ENCODE measurements at places on chromosomes 11 and 22.

DNA sequence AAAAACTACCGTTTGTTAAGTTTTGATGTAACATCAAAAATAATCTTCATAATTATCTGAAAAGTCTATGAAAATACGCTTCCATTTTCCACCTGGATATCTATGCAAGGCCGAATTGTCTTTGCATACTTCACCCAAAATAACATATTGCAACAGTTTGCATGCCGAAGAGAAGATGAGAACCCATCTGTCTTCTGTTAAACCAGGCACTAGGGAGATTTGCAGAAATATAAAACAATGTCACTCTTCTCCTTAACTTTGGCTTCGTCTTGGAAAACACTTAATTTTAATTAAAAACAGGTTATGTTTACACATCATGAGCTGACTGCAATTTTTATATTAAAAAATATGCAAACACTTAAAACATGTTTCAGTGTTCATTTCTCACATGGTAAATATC lies 1325.8 kb downstream of the TBC1D22A start:
- no peak for DNase-seq
- H3K4me1 ChIP-seq: no peaks in the 10 kb centered on the region
- H3K27me3 ChIP-seq: peaks cover 13% of the 10 kb centered on the region
- no peak overlapping the region for H3K27ac ChIP-seq

- no peak overlapping the region for H3K4me3 ChIP-seq
- no peaks in the 10 kb centered on the region for H3K36me3 ChIP-seq
- H3K27ac ChIP-seq: no peak overlapping the region
- no peaks in the 10 kb centered on the region for H3K27me3 ChIP-seq
- H3K4me1 ChIP-seq: no peaks in the 10 kb centered on the region
Observed at GRCh38 chr22:29218758-29219408, 13.2 kb downstream of the EMID1 start.

DNA sequence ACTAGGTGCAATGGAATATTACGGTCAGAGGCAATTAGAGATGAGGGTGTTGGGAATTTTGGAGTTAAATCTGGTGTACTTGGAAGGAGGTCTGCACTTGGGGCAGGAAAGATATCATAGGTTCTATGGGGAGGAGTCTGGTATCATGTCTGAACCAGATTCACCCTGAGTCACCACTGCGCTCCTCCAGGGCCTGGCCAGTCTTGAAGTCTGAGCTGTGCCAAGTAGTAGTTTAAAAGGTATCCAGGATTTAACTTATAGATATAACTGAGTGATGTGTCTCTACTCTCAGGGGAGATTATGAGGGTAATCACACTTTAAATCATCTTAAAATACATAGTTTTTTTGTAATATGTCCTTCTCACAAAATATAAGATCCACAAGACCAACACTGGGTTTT lies 6.6 kb downstream of the CNGA4 start:
- H3K4me3 ChIP-seq: no peak overlapping the region
- DNase-seq: no peak
- peaks cover 2% of the 10 kb centered on the region for H3K27me3 ChIP-seq

- H3K27me3 ChIP-seq: peaks cover 28% of the 10 kb centered on the region
- H3K27ac ChIP-seq: no peak overlapping the region
- no peaks in the 10 kb centered on the region for H3K4me1 ChIP-seq
- DNase-seq: no peak
Observed at GRCh38 chr11:27216270-27217149, 146.5 kb downstream of the CCDC34 start.

DNA sequence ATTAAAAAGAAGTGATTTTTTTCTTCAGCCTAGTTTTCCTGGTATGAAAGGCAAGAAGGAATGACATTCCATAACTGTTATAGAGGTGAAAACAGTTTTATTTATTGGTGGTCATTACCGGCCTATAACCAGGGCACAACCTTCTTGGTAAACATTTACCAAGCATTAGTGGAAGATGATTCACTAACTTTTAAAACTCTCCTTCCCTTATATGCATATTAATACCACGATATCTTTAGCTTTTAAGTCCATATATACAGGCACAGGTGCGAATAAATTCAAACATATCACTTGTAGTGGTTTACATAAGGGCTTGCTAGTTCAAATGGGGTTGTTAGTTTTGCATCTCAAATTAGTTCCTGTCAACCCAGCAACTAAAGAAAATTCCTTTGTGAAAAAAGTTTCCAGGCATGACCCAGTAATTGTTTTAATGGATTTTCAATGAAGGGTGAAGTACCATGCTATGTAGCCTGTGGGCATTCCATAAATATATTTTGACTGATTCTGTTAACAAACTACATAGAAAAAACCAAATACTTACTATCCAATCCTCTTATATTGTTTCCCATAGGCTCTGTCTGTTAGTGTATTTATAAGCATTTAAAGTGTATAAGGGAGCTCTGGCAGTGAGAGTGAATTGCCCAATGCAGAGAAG lies 30.6 kb upstream of the ROBO3 start:
- no peaks in the 10 kb centered on the region for H3K36me3 ChIP-seq
- H3K27ac ChIP-seq: no peak overlapping the region
- no peak overlapping the region for H3K4me3 ChIP-seq
- no peak for DNase-seq
- H3K4me1 ChIP-seq: peaks cover 14% of the 10 kb centered on the region

DNA sequence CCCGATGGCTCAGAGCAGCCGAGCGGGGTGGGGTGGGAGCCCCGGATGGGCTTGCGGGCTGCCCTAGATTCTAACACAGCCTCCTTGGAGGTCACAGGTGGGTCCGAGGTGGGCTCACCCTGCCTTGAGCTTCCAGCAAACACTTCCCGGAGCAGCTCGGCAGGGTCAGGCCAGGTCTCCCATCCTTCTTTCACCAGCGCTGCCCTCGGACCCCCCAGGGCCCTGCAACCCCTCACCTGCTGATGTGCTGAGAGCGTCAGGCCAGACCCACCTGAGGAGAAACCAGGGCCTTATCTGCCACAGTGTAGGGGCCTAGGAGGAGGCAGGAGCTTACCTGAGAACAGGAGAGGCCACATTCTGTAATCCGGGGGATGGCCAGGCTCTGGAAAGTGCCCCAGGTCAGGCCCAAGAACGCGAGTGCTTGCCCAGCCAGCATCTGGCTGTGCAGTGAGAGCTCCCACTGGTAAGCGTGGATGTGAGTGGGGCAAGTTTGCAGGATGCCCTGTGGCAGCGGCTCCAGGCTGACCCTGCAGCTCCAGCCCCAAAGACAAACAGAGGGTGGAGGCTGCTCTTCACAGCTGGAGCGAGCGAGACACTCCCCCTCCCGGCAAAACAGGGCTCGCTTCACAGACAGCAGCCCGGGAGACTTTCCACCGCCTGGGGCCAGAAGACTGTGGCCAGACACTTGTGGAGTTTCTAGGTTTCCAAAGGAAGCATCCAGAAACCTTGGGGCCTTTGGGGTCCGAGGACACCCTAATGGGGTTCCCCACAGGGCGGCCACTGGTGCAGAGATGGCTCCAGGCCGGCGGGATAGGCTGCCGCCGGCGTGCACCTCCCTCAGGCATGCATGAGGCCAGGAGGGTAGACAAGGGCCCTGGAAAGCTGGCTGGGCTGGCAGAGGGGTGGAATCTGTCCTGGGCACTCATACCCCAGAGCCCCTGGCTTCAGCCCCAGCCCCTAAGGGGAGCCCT lies at the start of gene IL17REL:
IL17REL (minus strand) TSS at position 555 of the 971 bp plus-strand sequence; CDS start at position 436, 119 bp downstream.
- peaks cover 29% of the 10 kb centered on the region for H3K4me1 ChIP-seq
- peak within 1 kb of the TSS; percentile 59 for H3K27ac ChIP-seq
- peaks cover 10% of the 10 kb centered on the region for H3K27me3 ChIP-seq
- peaks cover 1% of the 10 kb centered on the region for H3K36me3 ChIP-seq
- H3K4me3 ChIP-seq: peak within 1 kb of the TSS; percentile 60

GRCh38 chr22:29701155-29701999 lies 18.4 kb upstream of the CABP7 start:
- H3K4me3 ChIP-seq: no peak overlapping the region
- DNase-seq: peak; percentile 61
- H3K27me3 ChIP-seq: no peaks in the 10 kb centered on the region
- peaks cover 20% of the 10 kb centered on the region for H3K4me1 ChIP-seq
- peak overlapping the region; percentile 7 for H3K27ac ChIP-seq

DNA sequence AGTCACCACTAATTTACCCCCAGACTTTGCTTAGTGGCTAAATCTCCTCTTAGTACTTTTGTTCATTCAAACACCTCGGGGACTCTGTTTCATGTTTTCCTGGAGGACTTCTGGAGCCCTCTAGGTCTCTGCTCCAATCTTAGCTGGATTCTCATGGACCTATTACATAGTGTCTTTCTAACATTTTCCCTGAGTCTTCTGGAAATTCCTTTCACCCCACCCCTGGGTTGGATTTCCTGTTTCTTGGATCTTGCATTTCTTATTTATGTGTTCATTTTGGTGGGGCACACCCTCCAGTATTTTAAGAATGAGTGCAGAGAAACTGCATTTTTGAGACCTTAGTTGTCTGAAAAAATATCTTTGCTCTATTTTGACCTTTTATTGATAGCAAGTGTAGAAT lies 220.1 kb downstream of the BLID start:
- no peak overlapping the region for H3K4me3 ChIP-seq
- H3K4me1 ChIP-seq: no peaks in the 10 kb centered on the region
- peaks cover 6% of the 10 kb centered on the region for H3K27me3 ChIP-seq
- no peaks in the 10 kb centered on the region for H3K36me3 ChIP-seq
- DNase-seq: no peak
- no peak overlapping the region for H3K27ac ChIP-seq

DNA sequence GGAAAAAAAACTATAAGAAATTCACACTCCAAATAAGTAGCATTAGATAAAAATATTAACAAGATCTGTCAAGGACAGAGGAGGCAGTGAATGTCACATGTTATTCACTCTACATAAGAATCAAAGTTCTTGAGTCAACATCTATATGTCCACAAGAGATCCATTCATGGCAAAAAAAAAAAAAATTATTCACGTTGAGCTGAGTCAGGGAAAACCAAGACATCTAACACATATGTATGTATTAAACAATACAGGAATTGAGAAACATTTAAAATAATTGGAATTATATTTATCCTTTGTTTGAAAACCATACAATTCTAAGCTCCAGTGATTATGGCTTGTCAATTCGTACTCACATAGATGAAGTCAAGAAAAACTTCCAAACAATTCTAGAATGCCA lies 1.3 kb downstream of the OR56A5 start:
- peaks cover 11% of the 10 kb centered on the region for H3K27me3 ChIP-seq
- H3K36me3 ChIP-seq: no peaks in the 10 kb centered on the region

GRCh38 chr11:76699451-76700091 lies 29.0 kb upstream of the LRRC32 start:
- H3K4me3 ChIP-seq: no peak overlapping the region
- DNase-seq: no peak
- H3K4me1 ChIP-seq: no peaks in the 10 kb centered on the region
- H3K27me3 ChIP-seq: peaks cover 2% of the 10 kb centered on the region
- no peak overlapping the region for H3K27ac ChIP-seq
- no peaks in the 10 kb centered on the region for H3K36me3 ChIP-seq

- H3K36me3 ChIP-seq: peaks cover 9% of the 10 kb centered on the region
- peaks cover 10% of the 10 kb centered on the region for H3K4me1 ChIP-seq
- no peak overlapping the region for H3K27ac ChIP-seq
- H3K4me3 ChIP-seq: no peak overlapping the region
- DNase-seq: no peak
- H3K27me3 ChIP-seq: no peaks in the 10 kb centered on the region
Observed at GRCh38 chr22:40410731-40411505, 40.5 kb downstream of the SGSM3 start.

GRCh38 chr11:78654071-78654470 lies 79.4 kb upstream of the NARS2 start:
- no peaks in the 10 kb centered on the region for H3K27me3 ChIP-seq
- H3K27ac ChIP-seq: no peak overlapping the region
- DNase-seq: peak; percentile 14
- no peak overlapping the region for H3K4me3 ChIP-seq
- H3K36me3 ChIP-seq: no peaks in the 10 kb centered on the region

DNA sequence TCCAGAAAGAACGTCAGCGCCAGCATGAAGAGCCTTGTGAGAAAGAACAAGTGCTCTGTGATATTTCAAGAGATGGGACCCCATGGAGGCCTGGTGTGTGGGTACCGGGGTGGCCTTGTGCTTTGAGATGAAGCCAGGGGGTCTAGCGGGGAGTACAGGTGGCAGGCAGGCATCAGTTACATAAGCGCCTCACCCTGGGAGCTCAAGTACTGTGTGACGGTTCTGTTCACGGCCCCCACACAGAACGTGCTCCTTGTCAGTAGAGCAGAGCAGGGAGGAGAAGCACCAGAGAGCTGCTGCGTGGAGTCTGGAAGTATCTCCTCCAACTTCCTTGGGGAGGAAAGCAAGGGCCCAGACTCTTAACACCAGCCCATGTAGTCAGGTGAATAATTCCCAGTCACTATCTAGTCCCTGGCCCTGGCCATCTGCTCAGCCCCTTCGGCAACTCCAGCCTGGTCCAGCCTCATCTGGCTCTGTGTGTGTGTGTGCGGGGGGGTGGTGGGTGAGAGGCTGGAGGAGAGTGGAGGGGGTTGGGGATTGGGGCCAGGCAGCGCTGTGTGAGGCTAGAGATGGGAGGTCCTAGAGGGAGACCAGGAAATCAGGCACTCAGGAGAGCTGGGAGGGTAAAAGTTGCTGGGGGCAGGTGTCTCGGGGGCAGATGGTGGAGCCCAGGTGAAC lies 32.4 kb downstream of the MCM5 start:
- no peaks in the 10 kb centered on the region for H3K4me1 ChIP-seq
- DNase-seq: no peak
- H3K27ac ChIP-seq: peak overlapping the region; percentile 41
- no peaks in the 10 kb centered on the region for H3K27me3 ChIP-seq

- H3K36me3 ChIP-seq: no peaks in the 10 kb centered on the region
- H3K4me3 ChIP-seq: no peak overlapping the region
- H3K27me3 ChIP-seq: no peaks in the 10 kb centered on the region
- no peaks in the 10 kb centered on the region for H3K4me1 ChIP-seq
- H3K27ac ChIP-seq: no peak overlapping the region
Observed at GRCh38 chr11:100719809-100720221, 32.7 kb downstream of the ARHGAP42 start.

DNA sequence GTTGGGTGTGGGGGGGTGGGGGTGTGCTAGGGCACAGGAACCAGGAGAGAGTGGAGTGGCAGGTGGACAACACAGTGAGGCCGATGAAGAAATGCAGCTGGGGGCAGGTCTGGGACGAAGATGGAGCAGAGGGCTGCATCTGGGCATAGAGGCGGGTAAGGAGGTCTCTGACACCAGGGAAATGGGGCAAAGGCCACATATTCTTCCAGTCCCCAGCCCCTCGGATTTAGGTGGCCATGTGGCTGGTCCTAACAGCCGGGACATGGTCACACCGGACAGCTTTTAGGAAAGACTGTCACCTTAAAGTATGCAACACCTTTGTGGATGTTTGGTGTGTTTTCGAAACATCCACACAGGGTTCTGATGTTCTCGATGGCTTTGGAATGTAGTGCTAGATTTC lies 5.0 kb upstream of the PARVG start:
- no peaks in the 10 kb centered on the region for H3K27me3 ChIP-seq
- peaks cover 3% of the 10 kb centered on the region for H3K4me1 ChIP-seq
- H3K27ac ChIP-seq: no peak overlapping the region
- no peak for DNase-seq
- no peaks in the 10 kb centered on the region for H3K36me3 ChIP-seq
- H3K4me3 ChIP-seq: no peak overlapping the region

- no peak overlapping the region for H3K4me3 ChIP-seq
- H3K27me3 ChIP-seq: peaks cover 7% of the 10 kb centered on the region
Observed at GRCh38 chr11:134597452-134597851, 185.4 kb upstream of the B3GAT1 start.

Data from activated naive CD4-positive, alpha-beta T cell treated with anti-CD3 and anti-CD28 coated beads for 36 hours (primary cell).